ENCODE measurements at places on chromosomes 1 and 21.

DNA sequence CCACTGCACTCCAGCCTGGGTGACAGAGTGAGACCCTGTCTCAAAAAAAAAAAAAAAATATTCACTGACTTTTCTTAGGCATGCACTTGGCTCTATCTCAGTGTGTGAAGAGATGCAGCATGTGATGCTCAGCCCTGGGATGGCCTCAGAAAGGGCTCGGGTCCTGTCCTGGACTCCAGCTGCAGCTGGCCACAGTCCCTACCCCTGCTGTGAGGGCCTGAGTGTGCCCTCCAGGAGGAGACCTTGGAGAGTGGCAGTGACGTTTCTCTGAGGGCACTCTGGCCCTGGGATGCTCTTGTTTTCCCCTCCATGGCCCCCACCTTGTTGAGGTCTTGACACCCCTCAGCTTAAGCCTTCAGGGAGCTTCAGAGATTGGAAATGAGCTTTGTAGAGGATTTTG is 81.9 kb upstream of the POU3F1 start:
- no peak for DNase-seq

GRCh38 chr1:201861448-201861847 is 27.2 kb upstream of the SHISA4 start:
- no peak for DNase-seq

GRCh38 chr1:70947835-70948234 is 99.8 kb downstream of the PTGER3 start:
- no peak for DNase-seq

DNA sequence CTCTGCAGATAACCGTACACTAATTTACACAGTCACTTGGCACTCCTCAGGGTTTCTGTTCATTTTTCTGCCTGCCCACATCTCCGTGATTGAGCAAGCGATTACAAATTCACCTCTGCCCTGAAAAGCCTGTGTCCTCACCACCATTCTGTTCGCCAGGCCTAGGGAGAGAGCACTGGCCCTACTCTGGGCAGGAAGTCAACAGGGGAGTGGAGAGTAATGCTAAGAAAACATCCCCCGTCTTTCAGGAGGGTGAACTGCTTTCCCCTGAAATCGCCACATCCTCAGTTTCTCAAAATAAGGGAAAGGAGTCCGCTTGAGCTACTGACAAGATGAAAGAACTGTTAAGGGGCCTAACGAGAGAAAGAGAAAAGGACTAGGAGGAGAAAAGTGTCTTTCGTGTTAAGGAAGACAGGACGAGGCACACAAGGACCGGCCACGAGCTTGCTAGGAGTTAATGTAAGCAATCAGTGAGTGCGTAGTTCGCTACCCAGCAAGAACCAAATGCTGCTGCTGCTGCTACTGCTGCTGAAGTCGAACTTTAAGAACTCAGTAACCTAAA is 632 bp downstream of the PEX19 start:
- peak; percentile 12 for DNase-seq

DNA sequence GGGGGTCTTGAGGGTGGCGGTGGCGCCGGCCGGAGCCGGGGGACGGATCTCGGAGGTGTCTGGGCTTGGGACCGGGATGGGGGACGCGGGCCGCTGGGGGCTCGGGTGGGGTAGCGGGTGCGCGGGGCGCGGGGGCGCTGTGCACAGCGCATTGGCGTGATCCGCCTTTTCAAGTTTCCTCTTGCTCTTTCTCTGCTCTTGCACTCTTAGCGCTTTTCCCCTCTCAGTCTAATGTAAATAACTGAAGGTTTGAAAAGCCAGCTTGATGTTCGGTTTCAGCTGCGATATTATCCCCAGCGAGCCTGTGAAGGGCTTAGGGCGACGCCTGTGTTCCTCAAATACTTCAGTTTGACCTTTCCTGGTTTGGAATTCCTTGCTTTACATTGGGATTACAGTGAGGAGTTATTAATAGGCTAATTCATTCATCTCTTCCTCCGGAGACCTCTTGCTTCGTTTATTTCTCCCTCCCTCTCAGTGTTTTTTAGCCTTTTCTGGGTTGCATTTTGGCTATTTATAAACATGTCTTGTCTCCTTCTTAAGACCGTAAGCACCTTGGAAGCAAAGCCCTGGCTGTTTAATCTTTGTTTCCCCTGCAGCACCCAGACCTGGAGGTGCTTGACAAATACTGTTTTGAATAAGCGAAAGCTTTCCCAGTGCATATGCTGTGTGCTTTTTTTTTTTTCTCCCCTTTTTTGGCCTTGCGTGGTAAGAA is 693 bp downstream of the RAB4A start:
- DNase-seq: no peak

DNA sequence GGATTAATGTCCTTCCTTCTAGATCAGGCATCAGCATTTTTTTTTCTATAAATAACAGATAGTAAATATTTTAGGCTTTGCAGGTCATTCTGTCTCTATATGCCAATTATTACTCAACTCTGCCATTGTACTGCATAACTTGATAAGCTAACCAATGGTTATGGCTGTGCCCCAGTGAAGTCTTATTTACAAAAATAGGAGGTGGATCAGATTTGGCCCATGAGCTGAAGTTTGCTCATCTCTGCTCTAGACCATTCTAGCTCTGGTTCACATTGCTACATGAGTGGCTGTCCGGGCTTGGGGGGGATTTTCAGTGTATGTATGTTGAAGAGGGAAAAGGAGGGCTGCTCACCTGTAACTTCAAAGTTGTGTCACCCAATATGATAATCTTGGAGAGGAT is 10.1 kb downstream of the RAB7B start:
- DNase-seq: no peak

GRCh38 chr1:178092878-178093493 is 918 bp upstream of the RASAL2 start:
- no peak for DNase-seq

- peak; percentile 45 for DNase-seq
Observed at GRCh38 chr1:6962996-6963911, 178.0 kb downstream of the CAMTA1 start.

GRCh38 chr1:161157867-161158266 is 1.4 kb upstream of the USP21 start:
- no peak for DNase-seq

DNA sequence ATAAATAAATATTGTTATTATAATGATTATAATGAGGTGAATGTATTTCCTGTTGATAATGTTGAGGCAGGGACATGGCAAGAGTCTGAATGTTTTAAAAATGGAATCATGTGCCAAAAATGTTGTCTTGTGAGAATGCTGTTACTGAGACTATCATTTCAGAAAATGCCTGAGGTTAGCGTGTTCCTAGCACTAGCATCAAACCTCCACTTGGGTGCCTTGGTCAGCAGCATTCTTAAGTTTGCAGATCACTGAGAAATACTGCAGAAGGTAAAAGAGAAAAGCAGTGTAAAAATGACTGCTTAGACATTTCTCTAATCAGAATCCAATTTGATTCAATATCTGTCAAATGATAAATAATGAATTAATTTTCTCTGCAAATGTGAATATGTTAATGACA is 50.8 kb downstream of the OLFM3 start:
- no peak for DNase-seq

GRCh38 chr1:50605186-50605875 is 182.1 kb upstream of the DMRTA2 start:
- peak; percentile 12 for DNase-seq

GRCh38 chr1:90317628-90318027 is 322.7 kb downstream of the ZNF326 start:
- no peak for DNase-seq

GRCh38 chr1:248825136-248825535 is 579 bp downstream of the SH3BP5L start:
- no peak for DNase-seq

DNA sequence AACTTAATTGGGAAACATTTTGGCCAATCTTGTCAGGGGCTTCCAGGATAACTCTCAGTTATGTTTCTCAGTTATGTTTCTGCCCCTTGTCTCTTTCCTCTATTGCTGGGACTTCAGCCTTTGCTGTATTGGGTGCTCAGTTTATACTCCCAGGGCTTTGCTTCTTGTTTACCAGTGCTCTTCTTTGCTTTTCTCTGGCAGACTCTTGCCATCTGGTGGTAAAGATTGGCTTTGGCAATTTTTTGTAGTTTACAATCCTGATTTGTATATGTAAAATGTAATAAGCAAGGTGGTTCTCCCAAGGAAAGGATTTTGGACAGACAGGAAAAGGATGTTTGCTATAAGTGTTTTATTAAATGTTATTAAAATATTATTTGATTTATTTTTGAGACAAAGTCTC is 37.9 kb downstream of the FABP3 start:
- peak; percentile 39 for DNase-seq

GRCh38 chr21:20570824-20571232 is 427.4 kb upstream of the NCAM2 start:
- DNase-seq: no peak

DNA sequence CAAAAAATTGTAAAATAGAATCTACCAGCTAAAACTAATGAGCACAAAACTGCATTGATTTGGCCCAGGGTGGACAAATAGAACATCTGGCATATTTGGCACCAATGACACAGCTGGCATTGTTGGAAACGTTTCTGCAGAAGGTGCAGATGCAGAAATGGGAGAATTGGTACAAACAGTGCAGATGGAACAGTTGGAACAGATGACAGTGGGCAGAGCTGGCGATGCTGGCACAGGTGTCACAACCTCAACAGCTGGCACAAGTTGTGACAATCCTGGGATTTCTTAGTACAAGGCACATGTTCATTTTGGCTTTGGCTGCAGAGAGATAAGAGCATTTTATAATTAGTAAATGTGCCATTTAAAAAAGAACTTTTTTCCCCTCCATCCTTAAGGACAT is 91.1 kb upstream of the ZBTB18 start:
- no peak for DNase-seq

DNA sequence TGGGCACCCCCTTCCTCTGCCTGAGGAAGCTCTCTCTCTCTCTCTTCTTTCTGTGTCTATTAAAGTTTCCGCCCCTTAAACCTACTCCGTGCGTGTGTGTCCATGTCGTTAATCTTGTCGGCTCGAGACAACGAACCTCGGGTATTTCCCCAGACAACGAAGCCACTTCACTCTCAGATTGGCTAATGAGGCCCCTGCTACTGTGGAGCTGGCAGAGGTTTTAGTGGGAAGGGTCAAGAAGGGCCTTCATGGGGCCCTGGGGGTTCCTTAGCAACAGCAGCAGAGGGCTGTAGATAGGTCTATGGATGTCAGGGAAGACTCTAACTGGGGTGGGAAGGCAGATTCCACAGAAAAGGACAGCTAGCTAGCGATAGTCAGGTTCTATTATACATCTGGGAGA is 239.8 kb upstream of the RAB4A start:
- DNase-seq: no peak

GRCh38 chr1:100627054-100627716 is 89.2 kb downstream of the GPR88 start:
- no peak for DNase-seq

DNA sequence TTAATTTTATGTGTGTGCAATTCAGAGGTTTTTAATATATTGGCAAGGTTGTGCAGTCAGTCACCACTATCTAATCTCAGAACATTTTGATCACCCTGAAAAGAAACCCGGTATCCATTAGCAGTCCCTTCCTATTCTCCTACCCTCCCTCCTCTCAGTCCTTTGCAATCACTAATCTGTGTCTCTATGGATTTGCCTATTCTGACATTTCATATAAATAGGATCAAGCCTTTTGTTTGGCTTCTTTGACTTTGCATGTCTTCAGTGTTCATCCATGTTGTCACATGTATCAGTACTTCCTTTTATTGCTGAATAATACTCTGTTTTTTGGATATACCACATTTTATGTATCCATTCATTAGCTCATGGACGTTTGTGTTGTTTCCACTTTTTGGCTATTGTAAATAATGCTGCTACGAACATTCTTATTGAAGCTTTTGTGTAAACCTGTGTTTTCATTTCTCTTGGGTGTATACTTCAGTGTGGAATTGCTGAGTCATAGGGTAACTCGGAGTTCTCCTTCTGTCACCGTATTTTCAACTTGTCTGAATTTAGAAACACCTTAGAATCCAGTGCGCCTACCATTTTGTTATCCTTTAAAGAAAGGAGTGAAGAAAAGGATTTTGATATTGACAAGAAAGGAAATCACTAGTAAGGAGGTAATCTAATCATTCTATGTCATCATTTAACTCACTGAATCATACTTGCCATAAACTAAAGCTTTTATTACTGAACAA is 3.4 kb downstream of the CEP85 start:
- no peak for DNase-seq

DNA sequence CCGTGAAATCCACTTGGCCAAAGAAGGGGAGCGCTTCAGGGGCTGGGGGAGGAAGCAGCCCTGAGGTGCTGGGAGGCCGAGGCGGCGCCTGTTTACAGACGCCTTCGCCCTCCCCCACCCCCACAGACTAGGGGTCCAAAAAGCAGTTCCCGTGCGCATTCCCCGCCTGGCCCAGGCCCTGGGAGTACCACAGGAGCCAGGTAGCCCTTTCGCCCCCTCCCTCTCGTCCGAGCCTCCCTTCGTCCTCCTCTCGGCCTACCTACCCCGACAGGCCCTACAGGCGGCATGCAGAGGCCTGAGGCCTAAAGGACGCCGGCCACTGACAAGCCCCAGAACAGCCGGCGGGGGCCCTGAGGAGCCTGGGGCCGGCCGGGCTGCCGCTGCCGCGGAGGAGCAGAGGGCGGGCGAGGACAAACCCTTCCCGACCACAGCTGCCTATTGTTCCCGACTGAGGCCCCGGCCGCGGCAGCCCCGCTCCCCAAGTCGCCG is 522 bp downstream of the RC3H1 start:
- no peak for DNase-seq

- no peak for DNase-seq
Observed at GRCh38 chr1:89604414-89604735, 28.5 kb upstream of the LRRC8C start.

GRCh38 chr1:26132128-26132833 is 20.7 kb downstream of the PDIK1L start:
- DNase-seq: no peak

- DNase-seq: no peak
Observed at GRCh38 chr1:178871551-178872320, 859 bp upstream of the ANGPTL1 start.

DNA sequence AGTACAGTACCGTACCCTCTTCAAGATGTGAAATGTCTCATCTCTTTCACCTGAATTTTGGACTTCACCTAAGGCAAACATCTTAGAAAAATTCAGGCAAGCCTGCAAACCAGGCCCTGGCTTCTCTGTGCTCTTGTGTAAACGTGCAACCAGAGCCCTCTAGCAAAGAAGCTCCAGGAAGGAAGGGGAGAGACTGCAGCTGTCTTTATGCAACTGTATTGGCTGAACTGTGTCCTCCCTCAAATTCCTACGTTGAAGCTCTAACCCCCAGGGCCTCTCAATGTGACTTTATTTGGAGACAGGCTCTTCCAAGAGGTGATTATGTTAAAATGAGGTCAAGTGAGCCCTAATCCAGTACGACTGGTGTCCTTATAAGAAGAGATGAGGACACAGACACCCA is 60.3 kb downstream of the SLC45A1 start:
- DNase-seq: no peak

- no peak for DNase-seq
Observed at GRCh38 chr1:232984577-232985425, 34.4 kb downstream of the NTPCR start.

DNA sequence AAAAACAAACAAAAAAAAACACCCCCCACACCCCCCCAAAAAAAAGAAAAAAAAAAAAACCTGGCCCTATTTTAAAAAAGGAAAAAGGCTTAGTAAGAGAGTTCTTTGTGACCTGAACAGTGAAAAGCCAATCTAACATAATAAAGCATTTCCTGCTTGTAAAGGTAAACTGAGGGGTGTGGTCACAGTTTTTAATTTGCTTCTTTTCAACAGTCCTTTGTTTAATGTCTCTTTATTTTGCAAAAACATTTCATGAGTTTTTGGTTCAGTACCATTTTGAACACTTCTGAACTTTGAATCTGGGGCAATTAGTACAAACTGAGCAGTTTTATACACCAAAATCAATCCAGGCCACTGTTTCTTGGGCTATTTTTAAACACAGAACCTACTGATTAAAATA is 37.6 kb downstream of the TOR3A start:
- no peak for DNase-seq

- DNase-seq: no peak
Observed at GRCh38 chr1:193574913-193575312, 388.5 kb upstream of the B3GALT2 start.

Data from Jurkat, Clone E6-1 (cell line).